ENCODE measurements at places on chromosomes 3 and 15.

DNA sequence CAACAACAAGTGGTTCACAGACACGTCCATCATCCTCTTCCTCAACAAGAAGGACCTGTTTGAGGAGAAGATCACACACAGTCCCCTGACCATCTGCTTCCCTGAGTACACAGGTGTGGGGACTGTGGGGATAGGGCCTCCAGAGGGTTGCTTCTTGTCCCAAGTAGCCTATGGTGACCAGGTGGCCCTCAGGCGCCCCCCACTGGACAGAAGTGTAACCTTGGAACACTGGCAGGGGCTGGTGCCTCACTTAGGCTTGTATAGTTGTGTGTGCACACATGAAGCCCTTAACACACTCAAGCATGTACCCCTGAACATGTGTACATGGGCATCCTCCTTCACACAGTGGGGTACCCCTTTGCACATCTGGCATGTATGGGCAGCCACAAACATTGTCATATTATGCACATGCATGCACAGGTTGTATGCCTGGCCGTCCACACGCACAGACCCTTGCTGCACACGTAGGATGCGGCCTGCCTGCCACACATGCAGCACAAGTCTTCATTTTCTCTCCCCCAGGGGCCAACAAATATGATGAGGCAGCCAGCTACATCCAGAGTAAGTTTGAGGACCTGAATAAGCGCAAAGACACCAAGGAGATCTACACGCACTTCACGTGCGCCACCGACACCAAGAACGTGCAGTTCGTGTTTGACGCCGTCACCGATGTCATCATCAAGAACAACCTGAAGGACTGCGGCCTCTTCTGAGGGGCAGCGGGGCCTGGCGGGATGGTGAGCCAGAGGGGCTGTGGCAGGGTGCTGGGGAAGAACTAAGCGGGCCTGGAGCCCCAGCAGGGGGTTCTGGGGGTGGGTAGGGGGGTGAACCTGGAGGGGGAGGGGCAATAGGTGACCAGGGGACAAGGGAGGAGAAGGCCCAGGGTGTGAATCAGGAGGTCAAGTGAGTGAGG lies 11.7 kb upstream of the SEMA3B start:
- DNase-seq, result no peak

DNA sequence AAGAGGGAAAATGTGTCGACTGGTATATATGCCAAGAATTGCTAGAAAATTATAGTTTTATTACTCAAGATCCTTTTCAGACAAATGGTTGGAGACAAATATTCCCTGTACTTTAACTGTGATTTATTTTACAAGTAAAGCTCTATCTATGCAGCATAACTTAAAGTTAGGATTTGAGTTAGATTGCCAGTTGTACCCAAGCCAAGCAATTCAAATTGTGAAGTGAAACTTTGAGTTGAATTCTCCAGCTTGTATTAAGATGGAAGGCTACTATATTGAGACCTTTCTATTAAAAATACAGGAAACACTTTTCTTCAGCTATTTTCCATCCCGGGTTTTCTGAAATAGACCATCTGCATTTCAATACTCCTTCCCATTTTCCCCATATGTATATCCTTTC lies 333.1 kb upstream of the RBMS3 start:
- DNase-seq, result no peak

GRCh38 chr15:94338243-94338846 lies 107.0 kb downstream of the MCTP2 start:
- DNase-seq, result no peak

- no peak for DNase-seq
Measured at GRCh38 chr3:153820035-153820434, 301.2 kb upstream of the ARHGEF26 start.

GRCh38 chr3:124395584-124396338 lies 334.5 kb upstream of the UMPS start:
- no peak for DNase-seq

DNA sequence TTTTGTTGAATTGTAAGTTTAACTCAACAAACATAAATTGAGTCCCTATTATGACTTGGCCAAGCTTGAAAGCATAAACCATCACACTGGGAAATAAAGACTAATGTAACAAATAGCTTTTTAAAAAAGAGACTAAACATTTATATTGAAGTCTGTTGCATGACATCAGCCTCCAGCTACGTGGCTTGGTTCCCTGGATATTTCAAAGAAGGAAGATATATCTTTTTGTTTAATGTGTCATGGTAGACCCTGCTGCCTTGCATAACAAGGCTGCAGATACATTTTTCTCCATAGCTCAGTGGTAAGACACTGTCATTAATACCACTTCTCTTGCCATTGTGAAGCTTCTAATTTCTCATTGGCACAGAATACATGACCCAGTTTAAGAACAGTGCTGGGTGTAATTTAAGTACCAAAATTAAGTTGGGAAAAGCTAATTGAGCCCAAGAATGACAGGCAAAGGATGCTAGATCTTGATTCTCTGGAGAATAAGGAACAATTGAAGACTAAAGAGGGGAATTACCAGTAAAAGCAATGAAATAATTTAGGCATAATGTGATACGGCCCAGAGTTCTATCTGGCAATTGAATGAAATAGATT lies 14.0 kb downstream of the RCN2 start:
- no peak for DNase-seq

- DNase-seq, result no peak
Measured at GRCh38 chr3:114223143-114223542, 14.2 kb downstream of the ZNF80 start.

DNA sequence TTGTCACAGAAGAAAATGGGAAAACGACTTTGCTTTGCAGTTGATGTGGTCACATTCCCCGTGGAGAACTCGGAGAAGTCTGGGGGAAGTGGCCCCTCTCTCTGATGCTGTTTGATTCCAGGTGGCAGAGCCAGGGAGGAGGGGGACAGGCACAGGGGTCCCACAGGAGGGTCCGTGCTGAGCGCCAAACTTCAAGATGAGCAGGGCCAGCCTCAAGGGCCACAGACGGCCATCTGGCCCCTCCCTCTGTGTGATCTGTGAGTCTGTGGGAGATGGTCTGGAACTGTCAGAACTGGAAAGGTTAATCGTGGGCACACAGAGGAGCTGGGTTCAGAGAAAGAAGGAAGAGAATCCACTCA lies 23.1 kb upstream of the CORO2B start:
- DNase-seq, result no peak

DNA sequence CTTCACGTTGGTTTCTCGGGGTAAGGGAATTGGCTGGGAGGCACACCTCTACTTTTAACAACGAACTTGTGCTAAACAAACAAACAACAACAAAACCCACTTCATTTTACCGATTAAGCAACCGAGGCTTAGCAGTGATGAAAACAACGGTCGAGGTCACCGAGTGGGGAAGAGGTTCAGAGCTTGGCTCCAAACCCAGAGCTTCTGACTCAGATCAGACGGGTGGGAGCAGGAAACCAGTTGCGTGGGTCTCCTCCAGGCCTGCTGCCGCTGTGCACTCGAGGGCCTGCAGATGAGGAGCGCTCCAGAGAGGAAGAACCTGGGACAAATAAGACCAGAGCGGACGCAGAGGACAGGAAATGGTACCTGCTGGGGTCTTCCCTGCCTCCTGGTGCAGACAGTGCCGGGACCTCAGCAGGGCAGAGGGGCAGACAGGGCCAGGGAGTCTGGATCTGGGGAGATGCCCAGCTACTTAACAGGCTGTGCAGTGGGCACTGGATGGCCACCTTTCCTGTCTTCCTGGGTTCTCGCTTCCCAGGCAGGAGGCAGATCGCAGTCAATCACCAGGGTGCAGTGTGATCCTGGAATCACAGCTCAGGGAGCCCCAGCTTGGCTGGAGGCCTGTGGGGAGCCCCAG lies 99.0 kb upstream of the MEF2A start:
- DNase-seq, result no peak

- no peak for DNase-seq
Measured at GRCh38 chr3:175146258-175146657, 287.1 kb downstream of the NAALADL2 start.

DNA sequence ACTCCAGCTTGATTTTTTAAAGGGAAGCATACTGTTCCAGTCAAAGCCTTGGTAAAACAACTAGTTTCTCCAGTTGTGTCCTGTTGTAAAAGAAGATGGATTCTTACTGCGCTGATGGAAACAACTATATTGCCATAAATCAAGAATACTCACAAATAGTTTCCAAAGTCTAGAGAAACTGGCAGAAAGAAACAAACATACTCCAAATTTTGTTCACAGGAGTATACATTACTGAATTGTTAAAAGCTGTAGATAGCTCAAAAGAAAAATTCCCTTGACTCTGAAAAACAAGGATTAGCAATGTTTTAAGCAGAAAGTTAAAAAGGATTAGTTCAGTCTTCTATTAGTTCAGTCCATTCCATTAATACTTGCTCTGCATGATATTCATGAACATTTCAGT lies 27.6 kb downstream of the SORD start:
- DNase-seq, result no peak

- no peak for DNase-seq
Measured at GRCh38 chr3:185290266-185290665, 36.4 kb upstream of the EHHADH start.

DNA sequence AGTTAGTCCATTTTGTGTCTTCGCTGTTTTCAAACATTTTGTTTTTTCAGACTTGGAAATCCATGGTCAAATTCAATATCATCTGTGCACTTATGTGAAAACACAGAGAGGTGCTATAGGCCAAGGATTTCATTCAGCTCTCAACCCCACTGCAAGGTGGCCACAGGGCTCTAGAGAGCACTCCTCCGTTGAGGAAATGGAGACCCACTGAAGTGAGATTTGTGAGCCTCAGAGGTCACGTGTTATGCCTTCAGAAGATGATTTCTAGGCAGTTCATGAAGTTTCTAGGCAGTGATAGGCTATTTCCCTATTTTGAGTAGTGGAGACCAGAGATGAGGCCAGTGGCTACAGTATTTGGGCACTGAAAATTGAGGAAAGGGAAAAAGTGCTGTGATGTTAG lies 88.2 kb downstream of the UNC13C start:
- DNase-seq, result no peak

- no peak for DNase-seq
Measured at GRCh38 chr3:20236603-20237002, 50.6 kb upstream of the SGO1 start.

DNA sequence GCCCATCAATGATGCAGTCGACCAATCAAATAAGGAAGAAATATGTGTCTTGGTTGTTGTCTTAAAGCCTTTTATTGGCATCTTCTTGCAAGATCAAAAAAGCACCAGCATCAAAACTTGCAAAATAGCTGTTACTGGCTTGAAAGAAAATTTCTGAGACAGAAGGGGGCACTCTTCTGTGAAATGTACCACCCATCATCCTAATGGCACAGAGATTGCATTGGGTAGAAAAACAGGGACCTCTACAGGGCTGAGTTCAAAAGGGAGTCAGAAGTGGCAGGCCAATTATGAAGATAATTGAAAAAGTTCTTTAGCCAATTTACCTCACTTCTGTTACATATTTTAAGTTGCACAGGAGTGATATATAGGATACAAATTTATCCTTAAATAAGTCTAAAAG lies 122.3 kb upstream of the GPR149 start:
- no peak for DNase-seq

GRCh38 chr3:110234831-110235230 lies 836.8 kb upstream of the NECTIN3 start:
- DNase-seq, result no peak

- no peak for DNase-seq
Measured at GRCh38 chr3:153111016-153111415, 51.0 kb upstream of the RAP2B start.

DNA sequence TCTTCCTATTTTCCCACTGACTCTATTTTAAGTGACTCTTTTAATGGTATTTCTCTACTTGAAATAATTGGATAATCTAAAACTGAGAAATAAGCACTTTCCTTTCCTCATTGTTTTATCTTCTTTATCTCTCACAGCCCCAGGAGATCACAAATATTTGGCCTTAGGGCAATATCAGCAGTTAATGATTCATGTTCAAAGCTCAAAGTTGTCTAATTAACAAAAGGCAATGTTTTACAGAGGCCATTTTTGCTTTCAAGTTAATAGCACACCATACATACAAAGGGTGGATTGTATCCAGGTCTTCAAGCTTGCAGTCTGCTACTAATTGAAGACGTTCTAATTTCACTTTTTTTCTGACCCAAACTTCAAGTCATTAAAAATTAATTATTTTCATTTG lies 120.1 kb downstream of the LRRN1 start:
- no peak for DNase-seq

DNA sequence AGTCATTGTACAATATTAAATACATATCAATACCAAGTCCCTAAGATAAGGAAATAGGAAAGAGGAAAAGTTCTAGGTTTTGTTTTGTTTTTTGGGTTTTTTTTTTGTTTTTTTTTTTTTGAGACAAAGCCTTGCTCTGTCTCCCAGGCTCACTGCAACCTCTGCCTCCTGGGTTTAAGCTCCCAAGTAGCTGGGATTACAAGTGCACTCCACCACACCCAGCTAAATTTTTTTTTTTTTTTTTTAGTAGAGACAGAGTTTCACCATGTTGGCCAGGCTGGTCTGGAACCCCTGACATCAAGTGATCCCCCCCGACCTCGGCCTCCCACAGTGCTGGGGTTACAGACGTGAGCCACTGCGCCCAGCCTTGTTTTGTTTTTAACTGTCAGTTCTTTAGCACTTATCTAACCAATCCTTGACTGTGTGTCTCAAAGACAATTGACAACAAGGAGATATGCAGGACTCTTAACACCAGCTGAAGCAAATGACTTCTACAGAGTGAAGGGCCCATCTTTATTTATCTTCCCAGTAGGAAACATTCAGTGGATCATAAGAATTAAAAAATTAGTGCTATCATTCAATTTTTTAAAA lies 100.0 kb upstream of the RAP2B start:
- DNase-seq, result no peak

GRCh38 chr3:139113231-139113992 lies 68.7 kb upstream of the PRR23C start:
- no peak for DNase-seq

DNA sequence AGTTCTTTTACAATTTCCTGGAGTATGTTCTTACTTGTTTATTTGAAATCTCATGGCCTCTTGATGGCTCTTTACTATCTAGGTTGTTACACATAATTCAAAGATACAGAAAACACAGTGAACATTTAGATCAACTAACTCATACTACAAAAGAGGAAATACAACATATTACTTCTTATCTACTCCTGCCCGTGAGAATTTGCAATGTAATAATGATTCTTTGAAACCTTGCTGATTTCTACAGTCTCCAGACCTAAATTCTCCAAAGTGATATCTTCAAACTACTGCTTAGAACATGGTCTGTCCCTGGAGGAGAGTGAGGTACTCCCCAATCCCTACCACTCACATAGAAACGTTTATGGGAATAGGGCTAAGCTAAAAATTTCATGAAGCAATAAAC lies 29.9 kb upstream of the GOLGA8B start:
- DNase-seq, result no peak
